ENCODE measurements at places on chromosomes 2 and 18.

DNA sequence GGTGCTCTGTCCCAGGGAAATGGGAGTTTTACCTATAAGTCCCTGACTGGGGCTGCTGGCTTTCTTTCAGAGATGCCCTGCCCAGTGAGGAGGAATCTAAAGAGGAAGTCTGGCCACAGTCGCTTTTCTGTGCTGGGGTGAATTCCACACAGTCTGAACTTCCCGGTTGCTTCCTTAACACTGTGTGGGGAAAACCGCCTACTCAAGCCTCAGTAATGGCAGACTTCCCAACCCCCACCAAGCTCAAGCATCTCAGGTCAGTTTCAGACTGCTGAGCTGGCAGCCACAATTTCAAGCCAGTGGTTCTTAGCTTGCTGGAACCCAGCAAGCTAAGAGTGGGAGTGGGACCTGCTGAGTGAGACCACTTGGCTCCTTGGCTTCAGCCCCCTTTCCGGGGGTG lies 54.9 kb downstream of the NUP35 start:
- no peak for DNase-seq

- DNase-seq, result no peak
Measured at GRCh38 chr2:234015861-234016260, 34.6 kb upstream of the SPP2 start.

DNA sequence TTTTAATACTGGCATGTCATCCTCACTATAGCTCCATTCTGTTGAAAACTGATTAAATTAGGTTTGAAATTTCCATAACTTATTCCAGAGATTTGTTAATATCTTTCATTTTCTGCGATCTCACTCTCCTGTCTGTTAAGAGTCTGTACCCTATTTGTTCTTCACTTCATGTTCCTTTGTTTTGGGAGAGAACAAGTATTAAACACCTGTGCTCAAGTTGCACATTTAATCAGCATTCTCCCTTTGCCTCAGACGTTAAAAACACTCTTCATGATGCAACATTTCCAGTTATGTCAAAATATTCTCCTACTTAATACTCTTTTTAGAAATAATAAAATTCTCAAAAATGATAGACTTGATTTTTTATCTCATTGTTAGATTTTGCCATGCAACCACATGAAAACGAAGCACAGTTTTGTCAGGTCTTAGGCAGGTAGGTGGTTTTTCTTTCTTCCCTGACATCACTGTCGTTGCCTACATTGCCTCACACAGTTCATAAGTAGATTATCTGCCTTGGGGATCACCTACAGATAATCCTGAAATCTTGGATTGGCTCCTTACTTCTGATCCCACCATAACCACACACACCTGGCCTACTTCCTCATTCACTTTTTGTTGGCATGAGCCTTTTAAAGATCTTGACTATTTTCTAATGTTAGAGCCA lies 109.9 kb downstream of the GAREM1 start:
- DNase-seq, result no peak

- no peak for DNase-seq
Measured at GRCh38 chr18:26547646-26548414, 523 bp downstream of the KCTD1 start.

DNA sequence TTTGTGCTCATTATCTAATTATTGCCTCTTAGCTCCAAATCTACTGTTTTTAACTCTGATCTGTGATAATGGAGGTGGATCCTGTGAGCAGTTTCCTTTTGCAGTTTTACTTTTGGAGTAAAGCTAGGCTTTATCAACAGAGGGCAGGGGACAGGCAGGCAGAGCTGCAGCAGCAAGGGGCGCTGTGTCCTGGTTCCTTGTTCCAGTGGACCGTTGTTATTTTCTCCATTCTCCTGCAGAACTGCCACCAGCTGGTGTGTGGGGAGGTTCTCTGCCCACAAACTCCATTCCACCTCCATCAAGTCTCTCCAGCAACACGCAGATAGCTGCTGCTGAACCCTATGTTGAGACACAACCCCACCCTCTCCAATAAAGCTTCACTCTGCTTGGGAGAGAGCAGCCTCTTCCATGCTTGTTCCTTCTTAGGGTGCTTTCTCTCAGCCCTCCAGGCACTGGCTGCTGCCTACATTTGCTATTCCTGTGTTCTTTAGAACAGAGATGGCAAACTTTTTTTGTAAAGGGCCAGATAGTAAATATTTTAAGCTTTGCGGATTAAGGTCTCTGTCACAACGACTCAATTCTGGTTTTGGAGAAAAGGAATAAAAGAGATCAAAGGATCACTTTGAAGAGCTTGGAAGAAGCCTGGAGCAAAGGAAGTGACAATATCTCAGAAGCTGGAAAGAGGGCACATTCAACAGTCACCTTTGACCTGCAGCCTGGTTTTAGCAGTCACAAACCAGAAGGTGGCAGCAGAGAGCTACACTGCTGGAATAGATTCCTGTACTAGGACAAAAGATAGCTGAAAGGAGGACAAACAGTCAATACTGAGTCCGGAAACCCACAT lies 208.8 kb downstream of the CCDC178 start:
- DNase-seq, result no peak

- DNase-seq, result no peak
Measured at GRCh38 chr2:176924909-176925534, 287.6 kb upstream of the HNRNPA3 start.

GRCh38 chr18:9100796-9101195 lies 1.7 kb upstream of the NDUFV2 start:
- no peak for DNase-seq

DNA sequence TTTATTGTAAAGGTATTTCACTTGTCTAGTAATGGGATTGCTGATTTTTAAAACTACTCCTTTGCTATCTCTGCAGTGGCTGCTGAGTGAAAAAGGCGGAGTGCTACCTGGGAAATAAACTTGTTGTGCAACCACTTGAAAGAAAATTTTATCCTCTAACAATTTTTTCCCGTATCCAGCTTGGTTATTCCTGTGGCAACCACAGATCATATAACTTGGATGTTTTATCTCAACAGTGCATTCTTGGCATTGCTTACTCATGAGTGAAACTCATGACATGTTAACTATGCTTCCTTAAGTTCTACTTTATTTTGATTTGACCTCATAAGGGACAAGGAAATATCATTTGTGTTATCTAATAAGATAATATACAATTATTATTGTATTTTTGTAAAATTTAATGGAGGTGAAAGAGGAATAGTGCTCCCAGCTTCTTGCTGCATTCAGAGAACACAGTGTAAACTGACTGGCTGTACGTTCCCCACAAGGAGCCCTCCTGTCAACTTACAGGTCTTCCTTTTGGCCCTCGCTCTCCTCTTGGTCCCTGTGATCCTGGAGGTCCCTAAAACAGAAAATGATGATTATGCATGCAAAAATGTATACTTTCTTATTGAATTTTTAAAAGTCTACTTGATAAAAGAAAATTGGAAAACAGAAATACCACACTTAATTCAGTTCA lies 82.7 kb downstream of the COL5A2 start:
- DNase-seq, result no peak

DNA sequence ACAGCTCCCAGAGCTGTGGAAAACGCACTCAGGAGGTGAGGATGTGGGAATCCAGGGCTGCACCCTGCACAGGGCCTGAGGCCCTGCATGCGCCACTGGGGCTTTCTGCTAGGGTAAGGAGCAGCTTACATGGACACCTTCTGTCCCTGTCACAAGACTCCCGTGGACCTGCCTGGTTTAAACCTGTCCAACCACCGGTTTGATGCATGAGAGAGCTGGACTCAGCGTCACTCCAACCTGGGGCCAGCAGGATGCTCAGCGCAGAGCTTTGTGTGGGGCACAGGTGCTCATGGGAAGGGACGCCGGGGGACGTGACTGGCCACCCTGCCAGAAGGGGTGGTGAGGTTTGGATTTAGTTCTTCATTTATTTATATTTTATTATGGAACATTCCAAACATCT lies 24.2 kb downstream of the SNORC start:
- DNase-seq, result no peak

DNA sequence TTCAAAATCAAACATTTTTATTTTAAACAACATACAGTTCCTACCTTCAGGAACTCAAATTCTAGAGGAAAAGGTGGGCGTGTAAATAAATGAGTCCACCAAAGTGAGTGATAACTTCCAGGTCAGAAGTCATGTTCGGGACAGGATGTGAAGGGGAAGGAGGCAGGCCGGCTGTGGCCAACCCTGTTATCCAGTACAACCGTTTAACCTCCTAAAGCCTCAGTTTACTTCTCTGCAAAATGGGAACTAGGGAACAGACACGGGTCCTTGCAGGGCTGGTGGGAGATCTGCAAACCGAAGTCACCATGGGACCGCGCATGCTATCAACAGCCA lies 373 bp downstream of the EIPR1 start:
- no peak for DNase-seq

DNA sequence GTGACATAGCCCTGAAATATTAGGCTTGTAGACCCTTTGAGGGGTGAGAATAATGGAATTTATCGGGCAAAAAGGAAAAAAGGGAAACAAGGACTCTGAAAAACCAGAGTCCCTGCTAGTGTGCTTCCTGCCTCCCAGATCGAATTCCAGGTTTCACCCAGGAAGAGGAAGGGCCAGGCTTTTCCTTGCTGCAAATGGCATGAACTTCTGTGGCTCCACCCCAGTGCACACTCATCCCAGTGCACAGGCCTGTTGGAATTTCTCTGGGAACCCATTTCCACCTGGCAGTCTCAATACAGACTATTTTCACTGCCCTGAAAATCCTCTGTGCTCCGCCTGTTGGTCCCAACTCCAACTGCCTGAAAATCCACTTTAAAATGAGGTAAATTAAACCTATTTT lies 29.9 kb downstream of the C18orf54 start:
- DNase-seq, result no peak

- DNase-seq, result no peak
Measured at GRCh38 chr2:79801082-79801481, 288.2 kb downstream of the CTNNA2 start.

GRCh38 chr18:44882163-44882868 lies 201.6 kb downstream of the SETBP1 start:
- DNase-seq, result no peak

DNA sequence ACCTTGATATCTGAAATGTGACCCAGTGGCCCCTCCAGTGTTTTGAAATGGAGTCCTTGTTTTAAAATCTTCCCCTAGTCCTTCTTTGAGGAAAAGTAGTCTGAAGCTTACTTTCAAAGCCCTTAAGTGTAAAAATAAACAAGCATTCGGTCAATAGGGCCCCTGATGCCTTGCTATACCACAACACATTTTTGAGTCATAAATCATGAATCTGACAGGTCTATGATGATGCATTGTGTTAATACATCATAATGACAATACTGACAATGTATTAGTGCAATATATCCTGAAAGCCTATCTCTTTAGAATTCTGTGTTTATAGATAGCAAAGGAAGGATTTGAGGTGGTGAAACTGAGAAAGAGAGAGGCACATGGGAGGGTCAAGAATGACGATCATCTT lies 464.2 kb downstream of the MEIS1 start:
- no peak for DNase-seq

DNA sequence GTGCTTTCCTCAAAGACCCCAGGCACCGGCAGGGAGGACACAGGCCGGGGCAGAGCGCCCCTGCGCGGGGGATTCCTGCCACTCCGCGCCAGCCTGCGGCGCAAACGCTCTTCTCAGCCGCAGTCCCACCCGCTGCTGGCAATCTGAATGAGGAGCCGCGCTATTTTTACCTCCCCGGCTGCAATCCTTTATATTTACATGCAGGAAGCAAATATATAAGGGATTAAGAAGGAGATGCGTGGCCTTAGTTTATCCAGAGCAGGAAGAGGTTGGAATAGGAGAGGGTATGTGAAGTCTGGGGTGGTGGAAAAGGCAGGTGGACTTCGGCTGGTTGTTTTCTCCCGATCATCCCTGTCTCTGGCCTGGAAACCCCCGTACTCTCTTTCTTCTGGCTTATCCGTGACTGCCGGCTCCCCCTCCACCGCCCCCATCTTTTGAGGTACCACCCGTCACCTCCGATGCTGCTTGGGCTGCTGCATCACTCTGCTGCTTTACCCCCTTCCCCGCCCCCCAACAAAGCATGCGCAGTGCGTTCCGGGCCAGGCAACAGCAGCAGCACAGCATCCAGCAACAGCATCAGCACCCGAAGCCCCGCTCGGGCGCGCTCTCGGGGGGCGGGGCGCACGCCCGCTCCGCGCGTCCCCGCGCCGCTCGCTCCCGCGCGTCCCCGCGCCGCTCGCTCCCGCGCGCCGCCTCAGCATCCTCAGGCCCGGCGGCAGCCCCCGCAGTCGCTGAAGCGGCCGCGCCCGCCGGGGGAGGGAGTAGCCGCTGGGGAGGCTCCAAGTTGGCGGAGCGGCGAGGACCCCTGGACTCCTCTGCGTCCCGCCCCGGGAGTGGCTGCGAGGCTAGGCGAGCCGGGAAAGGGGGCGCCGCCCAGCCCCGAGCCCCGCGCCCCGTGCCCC lies at the start of gene ADAM23:
ADAM23 (plus strand) TSS at position 700 of the 902 bp plus-strand sequence. CDS start 335 bp downstream, outside the sequence.
- no peak for DNase-seq

- DNase-seq, result no peak
Measured at GRCh38 chr2:144914622-144915318, 394.9 kb upstream of the ZEB2 start.

DNA sequence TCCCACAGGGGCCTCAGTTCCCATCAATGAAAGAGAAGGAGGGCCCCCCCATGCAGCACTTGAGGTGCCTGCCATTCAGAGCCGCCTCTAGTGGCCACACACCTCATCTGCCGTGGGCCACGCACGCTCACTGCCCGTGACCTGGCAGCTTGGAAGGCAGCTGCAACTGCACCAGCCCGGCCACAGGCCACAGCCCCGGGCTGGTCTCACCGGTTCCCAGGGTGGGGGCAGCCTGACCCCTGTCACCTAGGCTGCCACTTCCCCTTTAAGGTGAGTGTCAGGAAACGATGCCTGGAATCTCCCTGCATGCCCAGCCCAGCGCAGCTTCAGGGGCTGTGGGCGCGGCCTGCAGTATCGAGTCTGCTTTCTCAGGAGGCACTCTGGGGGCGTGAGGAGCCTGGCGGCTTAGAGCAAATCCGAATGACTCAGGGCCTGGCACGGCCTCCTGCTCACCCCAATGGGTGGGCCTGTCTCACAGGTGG lies 2.6 kb downstream of the MAB21L4 start:
- DNase-seq, result no peak

- DNase-seq, result no peak
Measured at GRCh38 chr2:3443506-3444084, 64.1 kb downstream of the TRAPPC12 start.

- no peak for DNase-seq
Measured at GRCh38 chr2:12059616-12060441, 313.4 kb downstream of the LPIN1 start.

Data from stimulated activated CD8-positive, alpha-beta memory T cell treated with anti-CD3 and anti-CD28 coated beads, Interleukin-4, amount 100 ng/mL, for 1 hour (primary cell).